ENCODE measurements at places on chromosomes 7 and 10.

GRCh38 chr10:6065835-6066234, 3.7 kb upstream of the IL2RA start:
- DNase-seq = no peak

DNA sequence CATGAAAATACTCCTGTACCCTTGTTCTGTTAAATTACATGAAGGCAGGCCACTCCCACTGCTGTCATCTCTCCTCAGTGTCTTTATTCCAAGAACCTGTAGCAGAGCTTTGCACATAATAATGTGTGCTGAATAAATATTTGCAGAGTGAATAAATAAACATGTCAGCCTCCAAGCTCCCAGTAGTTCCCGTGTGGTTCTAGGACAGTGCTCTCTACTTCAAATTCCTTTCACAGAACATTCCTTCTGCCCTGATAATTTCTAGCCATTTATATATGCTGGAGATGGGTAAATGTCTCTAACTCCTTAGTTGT, 20.3 kb upstream of the HYAL4 start:
- no peak for DNase-seq

GRCh38 chr10:59354434-59354833, 7.9 kb downstream of the FAM13C start:
- DNase-seq = no peak

DNA sequence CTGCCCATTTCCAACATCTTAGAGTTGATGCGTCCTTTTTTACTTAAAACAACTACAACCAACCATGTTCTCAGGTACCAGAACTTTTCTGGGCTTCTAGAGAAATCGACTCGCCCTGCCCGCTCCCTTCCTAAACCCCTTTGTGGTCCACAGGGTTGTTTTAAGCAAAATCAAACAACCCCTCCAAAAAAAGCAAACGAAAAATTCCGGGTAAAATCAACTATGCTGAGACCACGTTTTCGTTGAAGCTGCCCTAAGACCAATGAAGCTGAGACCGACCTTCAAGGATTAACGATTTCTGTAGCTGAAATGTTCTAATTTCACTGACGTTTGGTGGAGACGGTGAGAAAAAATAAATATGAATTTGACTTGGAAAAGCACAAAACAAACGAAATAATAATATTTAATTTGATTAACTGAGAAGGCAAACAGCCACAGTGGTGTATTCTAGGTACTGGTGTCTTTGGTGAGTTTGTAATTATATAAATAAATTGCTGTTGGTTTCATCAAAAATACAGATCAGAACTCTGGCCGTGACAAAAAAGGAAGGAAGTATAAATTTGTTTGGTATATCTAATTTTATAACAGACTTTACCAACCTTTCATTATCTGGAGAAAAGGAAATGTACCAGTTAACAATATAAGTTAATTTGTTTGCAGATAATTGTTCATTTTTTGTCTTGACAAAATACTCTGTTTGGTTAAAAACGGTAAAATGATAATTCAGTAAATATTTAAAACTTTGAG, 4.7 kb upstream of the IGF2BP3 start:
- DNase-seq = no peak

DNA sequence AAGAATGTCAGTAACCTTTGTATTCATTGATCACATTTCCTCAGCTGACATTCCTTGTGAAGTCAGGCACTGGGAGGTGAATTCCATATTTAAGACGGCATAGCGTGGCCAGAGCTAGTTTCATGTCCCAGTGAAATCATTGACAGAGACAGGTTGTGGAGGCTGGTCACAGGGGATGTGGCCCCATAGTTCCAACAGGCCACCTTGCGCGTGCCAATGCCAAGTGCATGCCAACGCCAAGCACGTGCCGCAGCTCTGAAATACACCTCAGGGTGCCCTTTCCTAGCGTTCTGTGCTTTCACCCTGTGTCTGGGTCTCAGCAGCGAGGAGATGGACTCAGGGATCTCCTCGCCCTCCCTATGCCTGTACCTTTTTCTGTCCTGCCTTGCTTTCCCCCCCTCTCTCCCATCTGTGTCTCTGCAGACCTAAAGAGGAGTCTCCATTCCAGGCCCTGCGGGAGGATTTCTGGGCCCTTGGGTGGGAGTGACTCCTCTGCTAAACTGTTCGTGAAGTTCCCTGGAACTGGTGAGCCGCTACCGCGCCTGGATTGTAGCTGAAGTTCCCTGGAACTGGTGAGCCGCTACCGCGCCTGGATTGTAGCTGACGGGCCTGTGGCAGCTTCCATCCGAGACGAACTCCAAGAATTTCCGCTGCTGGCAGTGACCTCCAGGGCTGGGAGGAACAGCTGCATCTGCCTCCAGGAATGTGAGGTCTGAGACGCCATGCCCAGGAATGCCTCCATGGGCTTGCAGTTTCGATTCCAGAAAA, 19.7 kb downstream of the AQP1 start:
- DNase-seq = no peak

DNA sequence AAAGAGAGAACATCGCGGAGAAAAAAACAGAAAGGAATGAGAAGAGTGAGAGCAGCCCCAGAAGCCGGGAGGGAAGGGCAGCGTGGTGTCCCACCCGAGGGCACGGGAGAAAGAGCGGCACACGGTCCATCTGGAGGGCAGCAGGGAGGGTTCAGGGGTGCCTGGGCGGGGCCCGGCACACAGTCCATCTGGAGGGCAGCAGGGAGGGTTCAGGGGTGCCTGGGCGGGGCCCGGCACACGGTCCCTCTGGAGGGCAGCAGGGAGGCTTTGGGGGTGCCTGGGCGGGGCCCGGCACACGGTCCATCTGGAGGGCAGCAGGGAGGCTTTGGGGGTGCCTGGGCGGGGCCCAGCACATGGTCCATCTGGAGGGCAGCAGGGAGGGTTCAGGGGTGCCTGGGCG, 172.4 kb downstream of the ZMYND11 start:
- DNase-seq = no peak

GRCh38 chr10:93274419-93274818, 200.7 kb downstream of the CYP26A1 start:
- DNase-seq = no peak

DNA sequence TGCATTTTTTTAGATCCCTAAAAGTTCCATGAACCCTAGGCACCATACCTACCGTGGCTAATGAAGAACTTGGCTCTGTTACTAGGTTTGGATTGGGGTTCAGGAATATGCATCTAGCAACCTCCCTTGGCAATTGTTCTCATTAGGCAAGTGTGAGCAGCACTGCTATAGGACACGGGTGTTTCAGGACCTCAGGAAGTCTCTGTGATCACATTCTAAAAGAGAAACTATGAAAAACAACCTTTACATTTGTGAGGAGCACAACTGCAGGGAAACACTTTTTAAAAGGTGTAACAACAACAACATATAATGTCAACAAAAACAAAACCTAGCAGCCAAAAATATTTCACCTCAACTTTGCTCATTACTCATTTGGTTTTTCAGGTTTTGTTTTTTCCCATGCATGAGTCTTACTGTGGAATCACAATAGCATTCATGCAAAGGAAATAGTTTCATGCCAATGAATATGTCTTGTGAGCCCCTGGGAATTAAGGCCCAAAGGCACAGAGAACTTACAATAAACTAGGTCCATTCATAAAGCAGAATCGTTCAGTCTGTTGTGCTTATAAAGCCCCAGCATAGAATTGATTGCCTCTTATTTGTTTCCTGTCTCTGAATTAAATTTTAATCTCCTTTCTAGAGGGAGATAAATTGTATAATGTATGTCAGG, 255.7 kb upstream of the DGKB start:
- no peak for DNase-seq

- no peak for DNase-seq
Observed at GRCh38 chr7:3167551-3167950, 123.9 kb upstream of the CARD11 start.

GRCh38 chr10:78864761-78865537, 203.8 kb upstream of the ZMIZ1 start:
- DNase-seq = no peak

GRCh38 chr10:108424656-108425055, 1260.2 kb upstream of the SORCS1 start:
- no peak for DNase-seq

DNA sequence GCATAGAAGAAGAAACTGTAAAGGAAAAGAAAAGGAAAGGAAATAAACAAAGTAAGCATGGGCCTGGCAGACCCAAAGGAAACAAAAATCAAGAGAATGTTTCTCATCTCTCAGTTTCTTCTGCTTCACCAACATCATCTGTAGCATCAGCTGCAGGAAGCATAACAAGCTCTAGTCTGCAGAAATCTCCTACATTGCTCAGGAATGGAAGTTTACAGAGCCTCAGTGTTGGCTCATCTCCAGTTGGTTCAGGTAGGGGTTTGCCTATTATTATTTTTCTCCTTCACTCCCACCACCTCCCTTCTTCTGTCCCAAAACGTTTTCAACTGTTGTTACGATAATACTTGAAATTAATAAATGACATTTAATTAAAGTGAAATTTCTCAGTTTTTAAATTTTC, 139.6 kb downstream of the MLLT10 start:
- DNase-seq = no peak

- DNase-seq = no peak
Observed at GRCh38 chr10:131790021-131790420, 110.8 kb upstream of the PPP2R2D start.

DNA sequence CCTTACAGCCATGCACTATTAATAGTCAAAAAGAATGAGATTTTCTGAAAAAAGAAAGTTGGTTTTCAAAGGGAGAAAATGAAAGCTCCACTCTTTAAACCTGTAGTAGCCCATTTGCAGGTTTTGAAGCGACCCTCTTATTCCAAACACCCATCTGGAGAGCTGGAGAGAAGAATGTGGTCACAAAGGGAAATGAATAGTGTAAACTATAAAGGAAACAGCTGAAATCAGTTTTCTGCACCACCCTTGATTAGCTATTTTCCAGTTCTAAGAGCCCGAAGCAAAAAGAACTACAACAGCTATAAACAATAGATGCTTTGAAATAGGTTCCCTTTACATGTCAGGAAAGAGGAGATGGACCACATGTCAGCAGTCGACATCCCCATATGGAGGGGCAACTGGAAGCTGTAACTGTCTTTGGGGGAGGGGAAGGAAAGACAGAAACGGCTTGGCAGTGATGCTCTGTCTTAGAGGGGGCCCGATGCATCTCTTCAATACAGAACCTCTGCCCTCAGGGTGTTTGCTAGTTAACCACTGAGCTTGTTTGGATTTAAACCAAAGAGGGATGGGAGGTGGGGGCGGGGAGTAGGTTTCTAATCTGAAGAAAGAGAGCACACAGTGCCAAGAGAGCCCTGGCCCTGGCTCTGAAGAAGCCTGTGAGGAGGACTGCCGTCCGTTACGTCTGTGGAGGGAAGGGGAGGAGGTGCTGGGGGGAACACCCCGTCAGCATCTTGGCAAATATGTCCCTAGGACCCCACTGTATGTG, 55.3 kb downstream of the CPVL start:
- DNase-seq = no peak

- DNase-seq = no peak
Observed at GRCh38 chr10:109846832-109847231, 76.5 kb downstream of the XPNPEP1 start.

GRCh38 chr7:81534446-81534845, 235.4 kb downstream of the HGF start:
- DNase-seq = no peak

DNA sequence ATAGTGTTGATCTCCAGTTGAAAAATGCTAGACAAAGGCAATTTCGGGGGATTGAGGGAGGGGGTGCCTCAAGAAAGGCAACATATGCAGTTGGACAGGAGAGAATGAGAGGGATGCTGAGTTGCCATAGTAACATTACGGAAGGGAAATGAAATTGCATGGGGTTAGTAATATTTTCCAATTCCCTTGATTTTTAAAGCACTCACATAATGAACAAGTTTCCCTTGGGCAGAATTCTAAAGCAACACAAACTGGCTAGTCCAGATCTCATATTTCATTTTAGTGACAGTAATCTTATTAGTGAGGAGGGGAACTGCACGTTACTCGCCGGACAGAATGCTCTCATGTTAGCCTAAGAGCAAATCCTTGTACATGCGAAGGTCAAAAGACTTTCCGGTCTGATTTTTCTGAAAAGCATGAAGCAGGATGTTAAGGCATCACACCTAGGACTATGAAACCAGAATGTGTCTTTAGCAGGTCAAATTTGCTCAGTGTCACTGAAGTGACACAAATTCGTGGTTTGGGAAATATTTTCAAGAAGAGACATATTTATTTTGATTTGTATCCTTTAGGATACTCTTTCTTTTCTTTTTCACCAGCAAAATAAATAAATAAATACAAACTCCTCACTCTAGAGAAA, 165.5 kb downstream of the ANK3 start:
- DNase-seq = no peak

DNA sequence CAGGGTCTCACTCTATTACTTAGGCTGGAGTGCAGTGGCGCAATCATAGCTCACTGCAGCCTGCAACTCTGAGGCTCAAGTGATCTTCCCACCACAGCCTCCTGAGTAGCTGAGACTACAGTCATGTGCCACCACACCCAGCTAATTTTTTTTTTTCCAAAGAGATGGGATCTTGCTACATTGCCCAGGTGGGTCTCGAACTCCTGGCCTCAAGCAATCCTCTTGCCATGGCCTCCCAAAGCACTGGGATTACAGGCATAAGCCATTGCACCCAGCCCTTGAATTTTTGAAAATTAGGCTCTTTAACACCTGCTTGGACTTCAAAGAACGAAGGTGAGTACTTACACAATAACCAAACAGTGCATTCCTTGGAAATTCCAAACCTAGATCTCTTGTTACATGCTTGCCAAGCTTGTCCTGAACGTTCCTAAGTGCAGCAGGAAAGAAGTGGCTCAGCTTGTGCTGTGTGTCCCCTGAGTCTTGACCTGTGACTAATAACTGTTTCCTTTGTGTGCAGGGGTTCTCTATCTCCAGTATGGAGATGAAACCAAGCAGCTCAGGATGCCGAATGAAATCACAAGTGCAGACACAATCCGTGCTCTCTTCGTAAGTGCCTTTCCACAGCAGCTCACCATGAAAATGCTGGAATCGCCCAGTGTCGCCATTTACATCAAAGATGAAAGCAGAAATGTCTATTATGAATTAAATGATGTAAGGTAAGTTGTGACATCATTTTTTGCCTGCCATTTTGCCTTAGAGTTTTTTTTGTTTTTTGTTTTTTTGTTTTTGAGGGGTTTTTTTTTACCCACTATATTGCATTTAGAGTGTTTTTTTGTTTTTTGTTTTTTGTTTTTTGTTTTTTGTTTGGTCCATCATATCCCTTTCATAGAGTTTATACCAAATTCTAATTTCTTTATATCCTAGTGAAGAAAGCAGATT, 223.8 kb downstream of the KIAA1217 start:
- no peak for DNase-seq

GRCh38 chr7:48252995-48253394, 81.7 kb downstream of the ABCA13 start:
- DNase-seq = no peak

DNA sequence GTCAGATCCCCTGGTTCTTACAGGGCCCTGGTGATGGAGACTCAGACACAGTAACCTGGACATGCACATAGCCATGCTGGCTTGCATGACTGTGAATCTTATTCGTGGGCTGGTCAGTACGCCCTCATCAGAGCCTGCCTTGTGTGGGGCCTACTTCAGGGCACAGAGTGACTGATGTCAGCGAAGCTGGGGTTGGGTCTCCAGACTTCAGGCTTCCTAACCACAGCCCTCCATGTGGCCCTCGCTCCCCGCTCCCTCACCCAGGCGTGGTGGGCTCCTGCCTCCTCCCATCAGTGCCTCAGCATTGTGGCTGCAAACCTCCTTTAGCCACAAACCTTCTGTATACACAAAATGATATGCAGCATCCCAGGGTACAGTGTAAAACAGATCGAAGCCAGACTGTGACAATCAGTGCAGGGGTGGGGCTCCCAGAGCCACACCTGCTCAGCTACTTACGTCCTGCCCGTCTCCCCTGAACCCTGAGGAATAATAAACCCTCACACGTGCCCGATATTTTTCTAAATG, 7.1 kb upstream of the C10orf105 start:
- no peak for DNase-seq

- DNase-seq = no peak
Observed at GRCh38 chr7:140489026-140489359, 9.7 kb upstream of the MKRN1 start.
